HFFc6 (cell line): ENCODE measurements at places on chromosomes 3 and 15.
A peak's percentile ranks its signal among the peaks of the same experiment; 100 is the strongest.

DNA sequence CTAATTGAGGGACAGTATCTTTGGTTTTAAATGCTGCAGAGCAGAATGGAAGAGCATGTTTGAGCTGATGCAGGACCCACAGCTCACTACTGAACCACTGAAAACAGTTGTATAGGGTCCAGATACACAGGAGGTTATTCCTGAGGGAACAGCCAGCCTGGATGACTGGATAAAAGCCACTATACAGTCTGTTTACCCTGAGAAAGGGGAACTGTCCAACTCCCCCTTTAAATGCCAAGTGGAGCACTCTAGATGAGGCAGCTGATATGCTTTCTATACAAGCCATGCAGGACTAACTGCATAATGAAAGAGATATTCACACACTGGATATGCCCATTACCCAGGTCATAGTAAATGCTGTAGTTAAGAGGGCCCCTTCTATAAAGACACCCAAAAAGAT is 138.6 kb downstream of the IMPG2 start:
- DNase-seq: no peak

DNA sequence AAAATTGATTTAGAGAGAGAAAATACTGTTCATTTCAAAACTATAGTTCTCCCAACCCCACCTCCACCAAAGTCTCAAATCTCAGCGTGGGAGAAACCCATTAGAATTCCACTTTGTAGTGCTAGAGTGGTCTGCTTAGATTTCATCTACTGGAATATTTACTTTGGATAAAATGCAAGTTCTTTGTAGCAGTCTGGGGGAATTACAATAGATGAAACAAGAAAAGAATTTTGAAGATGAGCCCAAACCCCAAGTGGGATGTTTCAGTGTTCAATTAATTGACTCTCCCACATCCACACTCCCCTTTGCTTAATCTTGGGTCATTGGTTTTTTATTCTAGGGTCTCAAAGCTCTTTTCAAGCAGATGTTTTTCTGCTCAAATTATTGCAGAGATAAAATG is 97.8 kb downstream of the RPL22L1 start:
- DNase-seq: no peak

GRCh38 chr3:116127464-116127863 is 317.8 kb downstream of the LSAMP start:
- no peak for DNase-seq

GRCh38 chr15:84634228-84634837 is 19.8 kb downstream of the WDR73 start:
- DNase-seq: no peak

- peak; percentile 67 for DNase-seq
Measured at GRCh38 chr3:156837115-156837514, 11.0 kb downstream of the LEKR1 start.

DNA sequence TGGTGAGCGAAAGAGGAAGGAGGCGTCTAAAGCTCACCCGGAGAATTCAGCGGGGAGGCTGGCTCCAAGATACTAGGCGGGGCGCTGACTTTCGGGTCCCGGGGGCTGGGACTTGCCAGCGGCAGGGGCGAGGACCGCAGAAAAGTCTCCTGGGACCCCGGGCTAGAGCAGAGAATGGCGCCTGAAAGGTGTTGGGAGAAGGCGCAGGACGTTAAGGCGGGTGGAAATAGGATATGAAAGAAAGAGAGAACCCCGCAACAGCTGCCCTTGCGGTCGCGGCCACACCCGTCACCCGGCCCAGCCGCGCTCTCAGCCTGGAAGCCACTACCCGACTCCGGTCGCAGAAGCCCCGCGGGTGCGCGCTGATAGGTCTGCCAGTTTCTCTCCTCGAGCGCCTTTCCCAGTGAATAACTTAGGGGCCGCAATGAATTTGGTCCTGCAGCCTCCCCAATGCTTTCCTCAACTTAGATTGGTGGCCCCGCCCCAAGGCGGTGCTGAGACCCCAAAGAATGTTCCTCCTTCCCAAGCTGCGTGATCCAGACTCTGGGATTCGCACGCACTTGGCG is 604 bp downstream of the LTK start:
- no peak for DNase-seq

GRCh38 chr15:22917556-22917955 is 62.6 kb downstream of the CYFIP1 start:
- DNase-seq: no peak

GRCh38 chr3:31705736-31706135 is 173.0 kb downstream of the STT3B start:
- no peak for DNase-seq

- DNase-seq: no peak
Measured at GRCh38 chr3:5898106-5898505, 710.6 kb downstream of the EDEM1 start.

GRCh38 chr15:29773816-29774215 is 48.5 kb downstream of the TJP1 start:
- DNase-seq: no peak

DNA sequence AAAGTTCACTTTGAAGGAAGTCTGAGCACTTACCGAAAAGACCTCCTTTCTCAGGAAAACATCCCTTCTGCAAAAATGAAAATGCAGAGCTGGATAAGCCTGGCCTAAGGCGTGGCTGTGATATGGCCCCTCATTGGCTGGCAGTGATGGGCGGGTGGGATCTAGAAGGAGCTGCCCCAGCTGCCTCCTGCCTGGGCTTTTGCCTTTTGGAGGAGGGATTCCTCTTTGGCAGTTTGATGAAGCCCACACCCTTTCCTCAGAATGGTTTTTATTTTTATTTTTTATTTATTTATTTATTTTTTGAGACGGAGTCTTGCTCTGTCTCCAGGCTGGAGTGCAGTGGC is 4.0 kb upstream of the DZIP1L start:
- DNase-seq: no peak
